Stimulated activated CD4-positive, alpha-beta T cell treated with anti-CD3 and anti-CD28 coated beads, TNF-alpha, amount 100 ng/mL, for 24 hours (primary cell): ENCODE measurements at places on chromosomes 11 and 22.

DNA sequence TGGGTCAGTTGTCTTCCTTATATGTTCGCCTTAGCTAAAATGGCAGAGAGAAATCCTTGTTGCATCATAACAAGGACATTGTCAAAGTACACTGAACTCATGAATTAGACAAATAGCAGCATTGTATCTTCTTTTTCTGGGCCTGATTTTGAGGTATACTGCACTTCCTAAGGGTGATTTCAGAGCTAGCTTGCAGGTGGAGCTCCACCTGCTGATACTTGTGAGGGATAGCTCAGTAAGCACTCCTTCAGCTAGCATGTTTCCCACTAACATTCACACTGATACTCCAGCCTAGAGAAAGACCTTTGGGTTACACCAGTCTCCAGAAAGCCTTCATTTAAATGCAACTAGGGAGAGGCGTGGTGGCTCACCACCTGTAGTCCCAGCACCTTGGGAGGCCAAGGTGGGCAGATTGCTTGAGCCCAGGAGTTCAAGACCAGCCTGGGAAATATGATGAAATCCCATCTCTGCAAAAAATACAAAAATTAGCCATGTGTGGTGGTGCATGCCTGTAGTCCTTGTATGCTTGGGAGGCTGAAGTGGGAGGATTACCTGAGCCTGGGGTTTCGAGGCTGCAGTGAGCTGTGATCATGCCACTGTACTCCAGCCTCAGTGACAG is 29.8 kb downstream of the JAM3 start:
- DNase-seq, result no peak

DNA sequence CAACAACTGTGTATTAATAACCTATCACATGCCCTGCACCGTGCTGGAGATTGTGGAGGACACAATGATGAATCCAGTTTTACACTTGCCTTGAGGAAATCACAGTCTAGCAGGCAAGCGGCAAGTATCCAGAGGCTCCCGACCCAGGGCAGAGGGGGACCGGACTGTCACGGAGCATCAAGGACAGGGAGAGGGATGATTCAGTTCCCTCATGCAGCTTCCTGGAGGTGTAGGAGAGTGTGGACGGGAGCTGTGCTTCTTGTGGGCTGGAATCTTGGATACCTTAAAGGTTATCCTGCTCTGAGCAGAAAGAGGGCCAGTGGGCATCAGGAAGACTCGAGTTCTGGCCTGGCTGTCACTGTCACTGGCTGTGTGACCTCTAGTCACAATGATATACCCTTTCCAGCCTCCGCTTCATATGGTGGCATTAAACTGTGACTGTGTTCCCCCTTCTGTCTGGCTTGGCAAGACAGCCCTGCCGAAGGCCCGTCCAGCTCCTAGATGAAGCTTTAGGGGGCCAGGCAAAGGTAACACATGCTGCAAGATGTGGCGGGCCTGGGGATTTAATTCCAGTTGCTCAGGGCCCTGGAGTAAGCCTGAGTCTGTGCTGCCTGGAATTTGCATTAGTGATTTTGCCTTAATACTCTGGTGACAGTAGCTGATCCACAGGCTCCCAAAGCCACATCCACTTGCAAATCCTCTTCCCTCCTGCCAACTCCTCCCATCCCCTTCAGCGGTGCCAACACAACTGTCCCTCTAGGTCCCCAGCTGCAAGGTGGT is 162.8 kb downstream of the DSCAML1 start:
- DNase-seq, result no peak

GRCh38 chr11:86524620-86525352 is 147.6 kb downstream of the ME3 start:
- no peak for DNase-seq

DNA sequence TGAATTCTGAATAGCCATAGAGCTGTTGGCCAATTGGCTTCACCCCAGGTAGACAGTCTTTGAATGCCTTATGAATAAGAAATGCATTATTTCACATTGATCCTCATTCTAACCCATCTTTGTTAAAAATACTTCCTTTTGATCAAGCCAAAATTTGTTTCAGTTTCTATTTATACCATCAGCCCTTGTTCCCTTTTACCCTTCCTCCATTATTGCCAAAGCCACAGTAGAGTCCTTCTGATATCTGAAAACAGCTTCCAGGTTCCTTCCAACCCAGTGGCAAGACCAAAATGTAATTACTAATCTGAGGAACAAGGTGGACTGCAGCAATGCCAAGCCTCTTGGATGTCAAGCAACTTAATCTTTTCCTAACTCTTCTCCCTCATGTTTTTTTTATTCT is 458.8 kb downstream of the BUD13 start:
- DNase-seq, result no peak

GRCh38 chr11:76321820-76322524 is 59.0 kb downstream of the THAP12 start:
- no peak for DNase-seq

- no peak for DNase-seq
These were observed 86.6 kb upstream of the FGF3 start for GRCh38 chr11:69905611-69906452.

DNA sequence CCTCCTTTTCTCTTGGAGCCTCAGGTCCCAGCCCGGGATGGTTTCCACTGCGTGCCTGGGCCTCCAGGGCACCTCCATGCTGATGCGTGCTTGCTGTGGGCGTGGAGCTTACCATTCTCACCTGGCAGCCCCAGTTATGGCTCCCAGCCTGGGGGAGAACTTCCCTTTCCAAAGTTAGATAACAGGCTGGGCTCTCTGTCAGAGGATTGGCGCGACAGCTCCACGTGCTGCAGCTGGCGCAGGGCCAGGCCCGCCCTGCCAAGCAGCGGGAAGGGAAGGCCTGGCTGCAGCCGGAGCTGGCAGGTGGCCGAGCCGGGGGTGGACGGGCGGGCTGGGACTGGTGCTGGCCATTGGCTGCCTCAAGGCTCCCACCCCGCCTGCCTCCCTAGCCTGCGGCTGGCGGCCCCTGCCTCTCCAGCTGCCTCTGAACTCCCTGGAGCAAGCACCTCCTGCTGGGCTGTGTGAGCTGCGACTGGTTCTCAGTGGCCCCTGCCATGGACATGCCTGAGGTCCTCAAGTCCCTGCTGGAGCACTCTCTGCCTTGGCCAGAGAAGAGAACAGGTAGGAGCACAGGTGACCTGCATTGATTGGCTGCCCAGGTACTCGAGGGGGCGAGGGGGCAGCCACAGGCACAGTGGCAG is 14.6 kb upstream of the TEF start:
- peak; percentile 7 for DNase-seq

- DNase-seq, result no peak
These were observed 22.9 kb downstream of the CDKN1C start for GRCh38 chr11:2862395-2863275.

DNA sequence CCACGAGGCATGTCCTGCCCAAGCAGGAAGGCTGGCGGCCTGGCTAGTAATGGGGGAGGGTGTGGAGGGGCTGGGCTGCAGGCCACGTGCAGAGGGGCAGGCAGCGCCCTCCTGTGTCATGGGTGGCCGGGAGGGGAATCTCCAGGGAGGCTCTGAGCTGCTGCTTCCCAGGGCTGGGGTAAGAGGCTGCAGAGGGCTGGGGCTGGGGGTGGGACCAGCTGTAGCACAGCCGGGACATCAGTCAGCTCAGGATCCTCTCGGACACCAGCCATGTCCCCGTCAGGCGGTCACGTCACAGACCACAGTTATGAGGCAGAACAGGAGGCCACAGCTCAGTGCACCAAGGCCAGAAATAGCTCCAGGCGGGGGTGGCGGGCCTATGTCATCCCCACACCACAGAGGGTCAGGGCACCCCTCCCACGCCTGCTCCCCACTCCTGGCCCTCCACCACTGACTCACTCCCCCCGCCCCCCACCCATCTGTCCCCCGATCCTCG is 21.1 kb downstream of the RTN4R start:
- no peak for DNase-seq

DNA sequence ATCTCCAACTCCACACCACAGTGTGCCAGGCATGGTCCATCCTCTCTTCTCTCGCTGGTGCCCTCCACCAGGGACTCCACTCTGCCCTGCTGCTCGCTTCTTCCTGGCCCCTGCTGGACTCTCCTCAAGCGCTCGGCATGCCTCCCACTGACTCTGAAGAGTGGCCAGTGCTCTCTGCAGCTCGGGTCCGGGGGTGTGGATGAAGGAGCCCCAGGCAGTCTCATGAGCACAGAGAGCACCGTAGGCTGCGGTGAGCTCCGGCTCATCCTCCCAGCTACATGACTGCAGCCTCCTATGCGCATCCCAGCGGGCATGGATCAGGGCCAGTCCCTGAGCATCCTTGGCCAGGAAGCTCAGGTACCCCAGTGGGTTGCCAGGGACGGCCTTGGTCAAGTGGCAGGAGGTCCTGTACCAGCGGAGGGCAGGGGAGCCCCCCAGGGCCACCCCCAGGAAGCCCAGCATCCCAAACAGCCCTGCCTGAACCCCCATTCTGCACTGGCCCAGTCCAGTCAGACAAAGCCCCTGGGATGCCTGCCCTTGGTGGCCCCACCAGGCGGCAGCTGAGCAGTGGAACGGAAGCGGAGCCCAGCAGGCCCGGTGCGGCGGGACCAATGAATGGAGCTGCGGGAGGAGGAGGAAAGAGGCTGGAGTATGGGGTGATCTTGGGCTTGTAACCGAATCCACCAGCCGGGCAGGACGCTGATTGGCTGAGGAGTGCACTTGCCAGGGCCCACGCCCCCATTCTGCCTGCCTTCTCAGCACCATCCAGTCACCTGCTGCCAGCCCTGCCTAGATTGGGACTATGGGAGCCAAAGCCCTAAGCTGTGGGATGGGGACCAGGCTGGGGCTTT is at the start of gene PLA2G3:
Gene PLA2G3, minus strand, starts transcription at position 643 of the 851 bp plus-strand sequence. Its CDS starts 154 bp downstream, at position 489.
- no peak for DNase-seq

DNA sequence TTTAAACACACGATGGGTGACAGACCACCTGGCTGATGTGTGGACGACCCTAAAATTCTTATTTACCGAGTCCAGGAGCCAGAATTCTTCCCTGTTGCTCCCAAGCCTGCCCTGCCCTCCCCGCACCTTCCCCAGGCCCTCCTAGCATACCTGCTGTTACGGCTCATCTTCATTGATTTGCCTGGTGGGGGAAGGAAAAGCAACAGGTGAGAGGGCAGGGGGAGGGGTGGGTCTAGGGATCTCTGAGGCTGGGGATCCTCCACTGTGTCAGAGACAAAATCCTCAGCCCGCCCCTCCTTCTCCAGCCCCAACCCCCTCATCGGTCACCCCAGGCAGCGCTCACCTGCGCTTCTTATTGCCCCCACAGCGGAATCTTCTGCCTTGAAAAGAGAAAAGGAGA is 4.0 kb downstream of the FXYD2 start:
- no peak for DNase-seq

- DNase-seq, result no peak
These were observed 33.1 kb upstream of the CBX7 start for GRCh38 chr22:39185601-39186012.

DNA sequence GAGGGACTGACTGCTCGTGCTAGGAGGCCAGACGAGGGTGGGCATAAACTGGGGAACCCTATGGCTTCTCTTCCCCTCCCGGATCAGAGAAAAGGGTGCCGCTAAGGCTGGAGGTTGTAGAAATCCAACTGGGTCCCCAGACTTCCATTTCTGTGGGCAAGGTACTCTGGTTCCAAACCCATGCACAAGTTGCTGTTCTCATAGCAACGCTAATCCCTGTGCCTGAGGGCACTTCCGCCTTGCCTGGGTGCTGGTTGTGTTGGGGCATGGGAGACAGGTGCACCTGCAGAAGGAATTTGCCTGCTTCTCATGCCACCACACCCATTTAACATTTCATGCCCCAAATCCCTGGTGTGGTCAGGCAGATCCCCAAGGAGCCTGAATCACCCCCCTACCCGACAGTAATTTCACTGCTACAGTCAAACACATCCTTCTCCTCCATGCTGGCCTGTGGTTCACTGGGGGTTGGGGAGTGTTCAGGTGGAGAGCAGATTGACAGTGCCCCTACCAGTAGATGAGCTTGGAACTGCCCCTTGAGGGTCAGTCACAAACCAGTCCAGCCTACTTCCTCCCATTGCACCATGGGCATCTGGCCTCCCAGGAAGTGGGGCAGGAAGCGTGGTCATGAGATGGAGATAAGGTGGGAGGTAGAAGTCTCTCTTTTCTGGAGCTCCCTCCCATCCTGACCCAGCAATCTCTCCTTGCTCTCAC is 1.2 kb downstream of the C2CD2L start:
- no peak for DNase-seq

- DNase-seq, result no peak
These were observed 34.7 kb downstream of the RNF169 start for GRCh38 chr11:74783241-74783871.

- no peak for DNase-seq
These were observed 86.2 kb downstream of the ZNRF3 start for GRCh38 chr22:28969401-28970168.

- no peak for DNase-seq
These were observed 918 bp upstream of the CAPN5 start for GRCh38 chr11:77065878-77066228.

DNA sequence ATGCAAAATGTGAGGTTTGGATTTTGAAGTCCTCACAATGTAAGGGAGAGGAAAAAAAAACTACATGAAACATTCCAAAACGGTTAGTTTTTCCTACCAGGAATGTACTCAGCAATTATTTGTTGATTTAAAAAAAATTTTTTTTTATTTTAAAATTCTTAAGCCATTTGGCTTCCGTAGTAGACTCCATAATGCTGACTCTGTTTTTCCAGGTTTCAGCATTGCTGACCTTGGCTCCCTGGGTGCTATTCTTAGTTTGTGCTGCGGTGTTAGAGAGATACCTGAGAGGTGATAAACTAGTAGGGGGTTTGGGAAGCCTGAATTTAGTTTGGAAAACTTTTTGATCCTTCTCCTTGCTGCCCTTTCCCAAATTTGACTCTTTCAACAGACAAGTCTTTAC is 10.6 kb downstream of the STT3A start:
- DNase-seq, result no peak

- no peak for DNase-seq
These were observed 55.7 kb downstream of the LINC01488 start for GRCh38 chr11:69537126-69537525.

- DNase-seq, result no peak
These were observed 99.0 kb upstream of the LARGE1 start for GRCh38 chr22:34019190-34019845.
